ENCODE measurements at places on chromosomes 12 and 14.

- no peak for DNase-seq
Observed at GRCh38 chr12:124824195-124824594, 39.5 kb downstream of the SCARB1 start.

- no peak for DNase-seq
Observed at GRCh38 chr14:80388980-80389711, 177.8 kb upstream of the DIO2 start.

DNA sequence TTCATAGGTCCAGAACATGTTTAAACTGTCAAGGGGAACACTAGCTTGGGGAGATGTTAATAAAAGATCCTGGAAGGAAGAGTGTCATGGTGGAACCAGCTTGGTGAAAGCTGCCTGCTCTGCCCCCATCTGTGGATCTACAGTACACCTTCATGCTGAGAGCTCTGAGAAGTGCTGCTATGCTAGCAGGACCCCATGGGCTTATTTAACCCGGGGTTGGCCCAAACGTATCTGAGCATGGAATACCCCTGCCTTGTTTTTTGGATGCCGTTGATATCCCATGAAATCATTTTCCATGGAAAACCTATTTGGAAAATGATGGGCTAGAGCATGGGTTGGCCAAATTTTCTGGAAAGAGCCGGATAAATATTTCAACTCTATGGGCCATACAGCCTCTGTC, 14.2 kb downstream of the UBE3B start:
- DNase-seq = no peak

- no peak for DNase-seq
Observed at GRCh38 chr14:42869681-42870080, 1263.0 kb downstream of the LRFN5 start.

DNA sequence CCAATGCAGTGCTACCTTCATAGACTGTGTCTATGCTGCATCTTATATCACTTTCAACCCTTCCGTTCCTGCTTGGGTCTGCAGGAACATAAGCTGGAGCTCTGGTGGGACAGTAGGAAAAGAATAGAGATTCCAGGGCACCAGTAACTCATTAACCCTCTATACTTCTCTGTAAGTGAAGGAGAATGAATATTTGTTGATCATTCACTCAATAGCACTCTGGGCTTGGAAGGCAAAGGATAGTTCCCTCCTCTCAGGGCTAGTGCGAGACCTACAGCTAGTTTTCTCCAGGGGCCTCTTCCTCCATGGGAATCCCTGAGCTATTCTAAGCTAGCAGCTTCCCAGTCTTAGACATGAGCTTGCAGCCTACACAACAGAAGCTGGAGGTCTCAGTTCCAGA, 84.7 kb downstream of the BMP4 start:
- no peak for DNase-seq

DNA sequence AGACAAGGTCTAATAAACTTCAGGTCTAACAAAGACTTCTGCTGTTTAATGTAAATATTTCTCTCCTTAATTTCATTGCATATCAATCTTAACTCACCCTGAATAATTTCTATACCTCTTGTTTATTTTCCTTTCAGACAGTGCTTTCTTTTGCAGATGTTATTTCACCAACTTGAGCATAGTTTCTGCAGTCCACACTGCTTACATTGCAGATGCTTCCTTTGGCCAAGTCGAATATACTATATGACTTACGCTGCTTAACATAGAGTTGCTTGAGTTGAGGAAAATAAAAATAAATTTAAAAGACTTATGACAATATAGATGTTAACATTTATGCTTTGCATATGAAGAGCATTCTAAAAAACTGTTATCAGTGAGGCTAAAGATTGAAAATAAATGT, 217.7 kb downstream of the PTPRO start:
- no peak for DNase-seq

- peak; percentile 89 for DNase-seq
Observed at GRCh38 chr14:54488646-54489317, at the start of gene GMFB. GMFB (minus strand) TSS chr14:54488980; CDS start chr14:54488927, 53 bp downstream.

GRCh38 chr12:18470251-18470650, 208.9 kb downstream of the PIK3C2G start:
- DNase-seq = no peak

- DNase-seq = no peak
Observed at GRCh38 chr12:42141981-42142606, 2.6 kb downstream of the GXYLT1 start.

DNA sequence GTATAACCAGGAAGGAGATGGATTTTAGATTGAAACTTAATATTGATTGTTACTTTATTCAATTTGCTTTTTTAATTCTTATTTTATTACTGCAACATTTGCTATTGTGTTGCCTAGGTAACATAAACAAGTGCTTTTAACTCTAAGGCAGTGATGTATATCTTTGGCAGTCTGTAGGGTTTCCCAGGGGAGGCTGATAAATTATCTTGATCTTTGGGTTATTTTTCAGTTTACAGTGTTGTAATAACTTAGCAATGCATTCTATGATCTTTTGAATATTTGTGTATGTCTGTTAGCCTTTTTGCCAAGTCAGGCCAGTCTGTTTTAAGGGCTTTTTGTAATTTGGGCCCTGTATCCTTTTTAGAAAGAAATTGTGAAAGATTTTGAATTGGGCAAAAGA, 7.8 kb upstream of the DTD2 start:
- no peak for DNase-seq

DNA sequence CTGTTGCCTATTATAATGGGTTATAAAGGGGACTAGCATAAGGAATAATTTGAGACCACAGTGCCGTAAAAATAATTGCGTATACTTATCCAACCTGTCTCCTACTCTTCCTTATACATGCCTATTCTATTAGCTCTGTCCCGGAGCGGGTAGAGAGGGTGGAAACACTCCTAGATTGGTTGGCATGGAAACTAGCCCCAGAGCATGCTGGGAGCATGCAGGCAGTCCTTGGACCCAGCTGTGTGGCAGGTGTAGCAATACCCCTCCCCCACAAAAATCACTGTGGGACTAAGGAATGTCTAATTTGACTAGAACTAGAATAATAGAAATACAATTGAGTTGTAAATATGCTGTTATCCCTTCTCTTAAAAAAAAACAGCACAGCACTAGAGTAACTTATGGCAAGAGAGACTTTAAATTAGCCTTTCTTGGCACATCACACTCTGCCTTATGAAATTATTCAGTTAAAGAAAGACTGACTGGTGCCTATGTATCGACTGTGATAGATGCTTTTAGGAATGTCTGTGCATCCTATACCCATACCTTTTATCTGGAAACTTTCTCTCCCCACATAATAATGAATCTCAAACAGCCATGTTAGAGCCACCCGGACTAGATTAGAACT, 244.0 kb upstream of the DAAM1 start:
- no peak for DNase-seq

DNA sequence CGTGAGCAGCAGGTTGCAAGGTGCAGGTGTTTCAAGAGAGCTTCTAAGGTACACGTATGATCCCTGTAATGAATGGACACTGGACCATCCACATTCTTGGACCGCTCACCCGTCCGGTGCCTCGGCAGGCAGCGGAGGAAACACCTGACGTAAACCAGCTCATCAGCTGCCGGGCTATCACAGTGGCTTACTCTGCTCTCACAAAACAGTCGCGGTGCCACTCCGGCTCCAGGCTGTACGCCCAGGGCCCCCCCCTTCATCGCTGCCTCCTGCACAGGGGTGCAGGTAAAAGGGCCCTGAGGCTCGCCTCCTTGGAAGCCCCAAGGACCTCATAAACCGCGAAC, 436 bp downstream of the VPS33A start:
- DNase-seq = no peak

All from activated T-cell treated with anti-CD3 and anti-CD28 coated beads, Interleukin-2, amount 50 U/mL, for 1 hour (primary cell).